ENCODE measurements at places on chromosomes 3 and 15.

DNA sequence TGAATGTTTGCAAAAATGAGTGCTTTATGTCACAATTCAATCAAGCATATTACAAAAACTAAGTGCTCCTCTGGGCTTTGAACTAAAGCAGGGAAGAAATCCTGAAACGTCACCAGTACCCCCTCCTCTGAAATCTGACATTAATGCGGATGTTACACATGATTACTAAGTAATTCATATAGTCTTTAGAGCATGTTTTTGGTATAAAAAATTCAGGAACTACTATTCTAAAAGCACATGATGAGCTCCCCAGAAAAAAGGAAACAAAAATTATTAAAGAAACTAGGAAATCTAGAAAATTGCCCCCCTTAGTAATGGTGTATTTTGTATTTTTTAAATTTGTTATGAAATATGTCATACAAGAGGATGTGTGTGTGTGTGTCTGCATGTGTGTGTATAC is 87.7 kb downstream of the MYO5A start:
- no peak for DNase-seq

- no peak for DNase-seq
Measured at GRCh38 chr3:8657804-8658305, 13.3 kb upstream of the SSUH2 start.

DNA sequence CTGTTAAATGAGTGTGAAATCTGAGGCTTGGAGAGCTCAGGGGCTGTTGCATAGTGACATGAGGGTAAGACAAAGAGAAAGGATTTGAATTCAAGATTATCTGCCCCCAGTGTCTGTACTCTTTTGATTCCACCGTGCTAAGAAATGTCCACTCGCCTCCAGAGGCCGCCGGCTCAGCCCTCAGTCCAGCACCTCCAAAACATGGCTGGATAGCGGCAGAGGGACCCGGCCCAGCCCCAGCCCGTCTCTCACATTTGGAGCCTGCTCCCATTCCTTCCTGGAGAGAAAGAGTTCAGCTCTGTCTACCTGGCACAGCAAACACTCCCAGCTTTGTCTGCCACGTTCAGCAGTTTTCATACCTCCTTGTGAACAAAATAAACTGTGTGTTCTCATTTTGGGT is 84.8 kb upstream of the IQSEC1 start:
- no peak for DNase-seq

GRCh38 chr15:59689626-59690236 is 611 bp upstream of the BNIP2 start:
- peak; percentile 34 for DNase-seq

DNA sequence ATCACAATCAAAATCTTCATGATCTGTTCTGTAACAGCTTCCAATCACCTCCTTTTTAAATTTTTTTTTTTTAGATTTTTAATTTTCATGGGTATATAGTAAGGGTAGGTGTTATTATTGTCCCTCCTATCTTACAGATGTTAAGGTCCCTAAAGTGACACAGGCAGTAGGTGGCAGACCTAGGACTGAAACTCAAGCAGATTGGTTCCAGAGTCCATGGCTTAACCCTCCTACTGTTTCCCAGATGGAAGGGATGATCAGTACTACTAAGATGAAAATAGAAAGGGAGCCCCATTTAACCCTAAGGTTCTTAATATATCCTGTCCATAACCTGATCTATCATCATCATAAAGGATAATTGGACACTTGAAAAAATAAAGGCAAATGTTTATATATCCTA is 57.1 kb downstream of the CHAC1 start:
- DNase-seq: no peak

DNA sequence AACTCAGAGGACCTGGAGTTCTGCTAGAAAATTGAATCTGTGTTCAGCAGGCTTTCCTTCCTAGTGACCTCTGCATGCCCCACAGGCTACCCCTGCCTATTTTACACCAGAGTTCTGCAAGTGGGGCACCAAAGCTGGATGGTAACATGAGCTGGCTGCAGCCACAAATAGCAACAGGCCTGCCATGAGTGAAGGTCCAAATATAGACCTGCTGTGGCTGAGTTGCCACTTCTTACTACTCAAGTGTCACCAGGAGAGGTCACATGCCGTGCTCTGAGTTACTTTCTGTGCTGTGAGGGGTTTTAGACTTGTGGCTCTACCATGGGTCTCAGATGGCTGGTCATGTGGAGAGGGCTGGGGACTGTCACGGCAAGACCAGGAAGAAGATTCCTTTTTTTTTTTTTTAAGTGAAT is at the start of gene FSD2:
FSD2 (minus strand) TSS at position 76 of the 413 bp plus-strand sequence. CDS start 18,679 bp downstream, outside the sequence.
- no peak for DNase-seq

GRCh38 chr15:81419332-81419943 is 45.4 kb upstream of the TMC3 start:
- no peak for DNase-seq

- no peak for DNase-seq
Measured at GRCh38 chr3:13728487-13728886, 151.4 kb downstream of the WNT7A start.

All from stimulated activated CD4-positive, alpha-beta T cell treated with anti-CD3 and anti-CD28 coated beads, TNF-alpha, amount 100 ng/mL, for 48 hours (primary cell).